ENCODE measurements at places on chromosomes 1 and 21. TPM values are rescaled to one million over a fixed set of nuclear protein-coding genes. Genes with fewer than 3 reads are reported as not detected.

DNA sequence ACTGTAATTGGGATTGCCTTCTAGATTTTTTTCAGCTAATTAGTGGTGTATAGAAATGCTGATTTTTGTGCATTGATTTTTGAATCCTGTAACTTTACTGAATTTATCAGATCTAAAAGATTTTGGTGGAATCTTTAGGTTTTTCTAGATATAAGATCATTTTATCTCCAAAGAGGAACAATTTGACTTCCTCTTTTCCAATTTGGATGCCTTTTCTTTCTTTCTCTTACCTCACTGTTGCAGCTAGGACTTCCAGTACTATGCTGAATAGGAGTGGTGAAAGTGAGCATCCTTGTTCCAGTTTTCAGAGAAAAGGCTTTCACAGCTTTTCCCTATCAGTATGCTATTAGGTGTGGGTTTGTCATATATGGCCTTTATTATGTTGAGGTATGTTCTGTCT, 53.6 kb downstream of the TESK2 start:
- no peak for DNase-seq

DNA sequence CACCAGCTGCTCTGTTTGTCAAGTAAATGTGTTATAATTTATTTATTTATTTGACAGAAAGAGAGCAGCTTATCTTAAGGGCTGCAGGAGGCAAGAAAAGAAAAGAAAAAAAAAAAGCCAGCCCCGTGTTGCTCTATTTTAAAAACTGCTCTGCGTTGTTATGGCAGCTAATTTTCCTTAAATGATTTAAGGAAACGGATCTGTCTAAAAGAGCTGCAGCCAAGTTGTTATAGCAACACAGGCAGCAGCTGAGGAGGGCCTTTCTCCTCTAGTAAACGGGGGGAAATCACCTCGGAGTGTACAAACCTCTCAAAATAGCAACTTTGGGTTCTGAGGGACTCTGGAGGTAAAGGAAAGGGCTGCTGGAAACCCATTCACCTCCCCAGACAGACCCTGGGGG, 149.2 kb downstream of the BEND5 start:
- no peak for DNase-seq

- DNase-seq: peak; percentile 54
Observed at GRCh38 chr1:19036813-19037605, 80.5 kb upstream of the IFFO2 start.

DNA sequence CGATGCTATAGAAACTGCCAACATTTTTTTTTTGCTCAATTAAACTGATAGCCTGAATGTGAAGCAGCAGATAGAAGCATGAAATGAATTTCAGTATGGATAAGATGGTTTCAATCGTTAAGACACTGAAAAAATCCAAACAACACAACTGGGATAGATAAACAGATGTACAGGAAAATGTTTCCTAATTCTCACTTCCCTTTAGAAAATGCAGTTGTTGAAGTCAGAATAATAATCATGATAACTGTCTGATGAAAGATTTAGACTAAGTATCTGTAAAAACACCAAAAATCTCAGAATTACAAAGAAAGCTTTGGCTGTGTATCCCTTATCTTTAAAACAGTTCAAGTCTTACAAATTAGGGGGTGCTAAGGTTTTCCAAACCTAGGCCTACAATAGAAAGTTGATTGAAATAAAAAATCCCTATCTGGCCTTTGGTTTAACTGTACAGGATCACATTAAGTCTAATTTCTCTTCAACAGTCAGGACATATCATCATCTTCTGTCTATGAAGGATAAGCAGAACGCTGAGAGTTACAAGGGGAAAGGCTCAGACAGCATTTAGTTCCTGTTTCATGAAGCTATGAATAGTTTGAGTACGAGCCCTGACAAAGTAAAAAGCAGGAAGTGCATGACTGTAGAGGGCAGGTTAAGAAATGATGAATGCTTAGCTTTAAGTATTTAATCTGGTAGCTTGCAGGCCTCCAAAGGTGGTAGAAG, 203.2 kb downstream of the APP start:
- no peak for DNase-seq

DNA sequence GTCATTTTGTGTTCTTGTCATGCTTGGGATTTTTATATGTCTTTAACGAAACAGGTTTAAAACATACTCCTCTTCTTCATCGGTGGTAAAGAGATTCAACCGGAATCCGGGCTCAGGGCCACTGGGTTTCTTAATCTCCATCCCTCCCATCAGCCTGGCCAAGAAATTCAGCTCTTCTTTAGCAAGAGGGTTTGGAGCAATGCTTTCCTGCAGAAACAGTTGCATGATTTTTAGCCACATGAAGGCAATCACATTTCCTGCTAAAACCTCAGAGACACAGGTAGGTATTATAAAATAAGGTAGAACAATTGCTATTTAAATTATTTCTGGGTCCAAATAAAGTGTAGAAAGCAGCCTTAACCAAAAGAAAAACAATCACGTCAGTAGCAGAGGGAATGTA, 22.7 kb upstream of the LSM10 start:
- DNase-seq: no peak

- no peak for DNase-seq
Observed at GRCh38 chr1:162035241-162035640, 11.6 kb upstream of the OLFML2B start.

- DNase-seq: peak; percentile 58
Observed at GRCh38 chr1:917076-917459, 6.7 kb upstream of the SAMD11 start.

GRCh38 chr1:245996811-245997210, 510.3 kb downstream of the SMYD3 start:
- DNase-seq: no peak

DNA sequence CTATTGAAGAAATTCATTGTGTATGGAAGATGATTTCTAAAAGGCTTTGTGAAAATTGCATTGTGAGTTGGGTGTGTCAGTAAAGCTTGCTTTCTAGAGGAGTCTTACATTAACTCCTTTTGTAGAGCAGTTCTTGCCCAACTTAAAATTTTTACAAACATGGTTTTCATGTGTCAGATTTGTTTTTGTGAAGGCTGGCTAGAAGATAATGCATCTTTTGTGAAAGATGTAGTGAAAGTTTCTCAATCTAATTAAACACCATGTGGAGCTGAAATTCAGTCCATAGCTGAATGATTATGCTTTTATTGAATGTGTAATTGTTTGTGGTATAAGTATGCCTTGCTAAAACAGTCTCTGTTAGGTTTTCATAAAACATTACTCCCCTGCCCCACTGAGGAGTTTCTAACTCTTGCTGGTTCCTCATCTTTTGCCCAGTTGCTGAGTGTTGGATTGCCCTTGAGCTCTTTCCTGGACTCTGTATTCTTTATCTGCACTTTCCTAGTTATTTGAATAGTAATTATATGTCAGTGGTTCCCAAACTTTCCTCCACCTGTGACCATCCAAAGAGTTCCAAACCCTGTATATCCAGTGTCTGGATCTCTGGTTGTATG, 38.0 kb downstream of the KCTD3 start:
- DNase-seq: no peak

- peak; percentile 8 for DNase-seq
Observed at GRCh38 chr21:36203603-36203889, 46.9 kb downstream of the DOP1B start.

The ZNF683 gene
- not detected for total RNA-seq

The E2F2 gene
- total RNA-seq: 0.24 TPM

The AMIGO1 gene
- total RNA-seq: 5.2 TPM
